ENCODE measurements at places on chromosomes 4 and X.
A peak's percentile ranks its signal among the peaks of the same experiment; 100 is the strongest.

- no peak for DNase-seq
Measured at GRCh38 chr4:40515037-40515397, 114.6 kb downstream of the RBM47 start.

DNA sequence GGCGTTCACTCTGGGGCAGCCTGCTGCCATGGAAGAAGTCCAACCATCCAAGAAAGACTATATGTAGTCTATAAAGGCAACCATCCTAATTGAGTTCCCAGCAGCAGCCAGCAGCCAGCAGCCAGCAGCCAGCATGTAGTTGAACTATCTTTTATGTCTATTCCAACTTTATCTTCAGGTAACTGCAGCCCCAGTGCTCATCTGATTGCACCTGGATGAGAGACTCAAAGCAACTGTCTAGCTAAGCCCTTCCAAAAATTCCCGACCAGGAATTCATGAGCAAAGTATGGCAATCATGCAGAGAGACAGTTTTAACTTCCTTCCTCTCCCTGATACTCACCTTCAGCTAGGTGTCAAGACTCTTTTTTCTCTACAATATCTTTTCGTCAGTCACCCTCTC lies 216.8 kb downstream of the ANTXR2 start:
- no peak for DNase-seq

GRCh38 chr4:453267-453666 lies 45.7 kb downstream of the ZNF721 start:
- DNase-seq: no peak

DNA sequence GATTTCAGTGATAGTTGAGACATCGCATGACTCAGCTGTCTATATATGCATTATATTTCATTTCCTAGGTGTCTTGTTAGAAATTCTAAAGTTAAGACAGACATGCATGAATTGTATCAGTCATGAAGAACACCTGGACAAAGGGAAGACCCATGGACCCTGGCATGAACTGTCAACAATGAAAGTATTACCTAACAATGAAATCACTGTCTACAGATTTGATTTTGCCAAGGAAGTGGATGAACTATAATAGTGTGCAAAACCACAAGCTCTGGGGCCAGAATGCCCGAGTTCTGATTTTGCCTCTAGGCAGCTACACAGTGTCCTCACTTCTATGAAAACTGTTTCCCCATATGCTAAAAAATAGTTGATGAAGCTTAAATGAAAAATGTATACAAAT lies 386.1 kb downstream of the NLGN4X start:
- no peak for DNase-seq

DNA sequence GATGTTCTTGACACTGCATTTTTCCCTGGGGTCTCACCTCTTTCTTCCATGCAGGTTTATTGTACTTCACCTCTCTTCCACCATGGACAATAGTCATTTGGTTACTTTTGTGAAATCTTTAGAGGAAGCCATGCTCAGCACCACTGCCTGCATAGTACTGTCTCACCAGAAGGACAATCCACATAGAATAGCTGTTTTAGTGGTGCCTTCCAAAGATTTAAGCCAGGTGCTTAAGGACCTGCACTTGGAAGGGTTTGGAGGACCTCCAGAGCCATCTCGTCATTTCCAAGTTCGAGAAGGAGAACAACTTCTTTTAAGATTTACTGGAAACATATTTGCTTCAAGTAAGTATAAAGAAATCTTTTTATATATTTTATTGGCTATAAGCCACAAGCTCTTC lies 26.7 kb downstream of the DTHD1 start:
- DNase-seq: no peak

- DNase-seq: no peak
Measured at GRCh38 chr4:53974561-53974960, 89.8 kb downstream of the CHIC2 start.

DNA sequence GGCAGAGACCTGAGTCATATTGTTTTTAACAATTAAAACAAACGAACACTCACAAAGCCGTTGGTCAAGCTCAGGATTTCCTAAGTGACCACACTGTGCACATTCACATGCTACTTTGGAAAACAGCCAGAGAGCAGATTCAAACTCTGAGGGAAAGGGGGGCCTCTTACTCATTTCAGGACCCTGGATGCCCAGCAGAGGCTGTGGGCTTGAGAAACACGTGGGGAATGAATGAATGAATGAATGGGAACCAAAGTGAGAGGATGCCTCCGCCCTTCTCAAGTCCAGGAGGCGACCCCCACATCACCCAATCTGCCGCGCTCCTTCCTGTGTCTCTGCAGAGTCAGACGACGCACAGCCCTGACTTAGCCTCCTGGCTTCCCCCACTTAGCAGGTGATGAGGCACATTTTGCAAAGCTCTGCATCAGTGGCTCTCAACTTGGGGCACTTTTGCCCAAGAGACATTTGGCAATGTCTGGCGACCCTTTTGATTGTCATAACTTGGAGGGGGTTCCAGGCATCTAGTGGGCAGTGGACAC lies 76.0 kb downstream of the ABLIM2 start:
- no peak for DNase-seq

DNA sequence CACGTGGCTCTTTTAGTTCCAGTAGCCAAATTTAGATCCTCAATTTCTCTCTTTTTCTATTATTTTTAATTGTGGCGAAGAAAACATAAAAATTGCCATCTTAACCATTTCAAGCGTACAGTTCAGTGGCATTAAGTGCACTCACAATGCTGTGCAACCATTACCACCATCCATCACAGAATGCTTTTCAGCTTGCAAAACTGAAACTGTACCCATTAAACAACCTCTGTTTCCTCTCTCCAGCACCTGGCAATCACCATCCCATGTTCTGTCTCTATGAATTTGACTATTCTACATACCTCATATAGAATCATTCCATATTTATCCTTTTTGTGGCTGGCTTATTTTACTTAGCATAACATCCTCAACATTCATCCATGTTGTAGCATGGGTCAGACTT lies 74.9 kb downstream of the METTL14 start:
- no peak for DNase-seq

DNA sequence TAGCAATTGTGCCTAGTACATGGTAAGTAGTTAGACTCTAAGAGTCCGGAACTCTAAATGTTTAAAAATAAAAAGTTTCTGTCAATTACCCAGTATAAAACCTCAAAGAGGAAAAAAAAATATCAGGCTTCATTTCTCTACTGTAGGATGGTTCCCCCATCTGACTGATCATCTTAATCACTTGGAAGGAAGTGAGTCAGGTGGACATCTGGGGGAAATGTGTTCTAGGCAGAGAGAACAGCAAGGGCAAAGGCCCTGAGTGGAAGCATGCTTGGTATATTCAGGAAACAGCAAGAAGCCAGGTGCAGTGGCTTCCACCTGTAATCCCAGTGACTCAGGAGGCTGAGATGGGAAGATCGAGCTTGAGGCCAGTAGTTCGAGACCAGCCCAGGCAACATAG lies 2.9 kb upstream of the EIF1AX start:
- no peak for DNase-seq

DNA sequence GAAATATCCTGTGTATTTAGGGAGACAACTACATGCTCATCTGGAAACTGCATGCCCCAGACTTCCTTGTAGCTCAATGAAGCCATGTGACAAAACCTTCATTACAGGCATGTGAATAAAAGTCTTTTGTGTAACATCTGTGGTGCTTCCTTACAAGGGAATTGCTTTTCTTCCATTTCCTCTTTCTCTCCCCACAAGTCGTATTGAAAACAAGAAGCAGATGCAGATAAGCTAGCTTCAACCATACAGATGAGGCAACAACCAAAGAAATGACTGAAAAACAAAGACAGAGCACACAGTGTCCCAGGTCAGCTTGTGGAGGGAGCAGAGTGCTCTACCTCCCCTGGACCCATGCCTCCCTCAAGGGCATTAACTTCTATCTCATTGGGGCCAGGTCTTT lies 115.8 kb upstream of the INPP4B start:
- DNase-seq: no peak

- DNase-seq: no peak
Measured at GRCh38 chrX:69104756-69105434, 60.4 kb downstream of the PJA1 start.

GRCh38 chr4:1413204-1413663 lies 7.0 kb upstream of the NKX1-1 start:
- DNase-seq: no peak

DNA sequence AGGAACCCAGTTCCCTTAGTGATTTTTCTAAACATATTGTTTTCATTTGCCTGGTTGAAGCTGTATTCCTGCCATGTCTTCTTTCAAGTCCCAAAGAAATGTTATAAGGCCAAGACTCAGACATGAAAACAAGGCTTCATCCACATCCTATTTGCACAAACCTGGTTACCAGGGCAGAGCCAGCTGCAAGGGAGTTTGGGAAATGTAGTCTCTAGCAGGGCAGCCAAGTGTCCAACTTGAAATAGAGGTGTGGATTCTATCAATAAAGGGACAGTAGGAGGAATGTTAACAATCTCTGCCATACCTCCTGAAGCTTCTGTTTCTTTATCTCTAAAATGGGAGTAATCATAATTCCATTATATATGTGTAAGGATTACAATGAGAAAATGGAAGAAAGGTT lies 56.6 kb downstream of the INTS12 start:
- no peak for DNase-seq

DNA sequence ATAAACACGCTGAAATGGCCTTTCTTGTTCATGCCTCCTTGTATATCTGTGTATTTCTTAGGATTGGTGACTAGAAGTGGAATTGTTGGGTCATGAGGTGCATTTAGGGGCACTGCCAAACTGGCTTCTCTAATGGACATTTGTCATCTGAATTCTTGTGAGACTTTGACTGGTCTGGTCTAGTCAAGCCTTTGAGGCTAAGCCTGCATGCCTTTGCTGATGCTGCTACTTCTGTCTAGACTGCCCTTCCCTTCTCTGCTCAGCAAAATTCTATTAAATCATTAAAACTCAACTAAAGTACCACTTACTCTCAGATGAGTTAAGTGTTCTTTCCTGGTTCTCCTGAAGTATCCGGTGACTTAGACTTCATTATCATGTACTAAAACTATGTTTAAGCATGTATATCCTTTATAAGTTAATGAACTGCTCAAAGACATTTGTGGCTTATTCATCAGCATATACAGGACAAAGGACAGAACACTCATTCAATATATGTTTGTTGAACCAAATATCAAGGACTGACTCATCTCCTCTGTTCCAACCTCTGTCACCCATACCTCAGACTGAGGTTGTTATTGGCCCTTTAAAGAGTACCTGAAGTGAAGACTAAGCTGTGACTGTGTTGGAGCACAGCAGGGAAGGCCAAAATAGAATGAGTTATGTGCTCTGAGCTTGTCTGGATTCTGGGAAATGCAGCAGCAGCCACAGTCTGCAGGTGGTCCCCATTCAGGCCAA lies 9.0 kb downstream of the TCEAL1 start:
- no peak for DNase-seq

- no peak for DNase-seq
Measured at GRCh38 chrX:134431894-134432293, 28.1 kb upstream of the HPRT1 start.

DNA sequence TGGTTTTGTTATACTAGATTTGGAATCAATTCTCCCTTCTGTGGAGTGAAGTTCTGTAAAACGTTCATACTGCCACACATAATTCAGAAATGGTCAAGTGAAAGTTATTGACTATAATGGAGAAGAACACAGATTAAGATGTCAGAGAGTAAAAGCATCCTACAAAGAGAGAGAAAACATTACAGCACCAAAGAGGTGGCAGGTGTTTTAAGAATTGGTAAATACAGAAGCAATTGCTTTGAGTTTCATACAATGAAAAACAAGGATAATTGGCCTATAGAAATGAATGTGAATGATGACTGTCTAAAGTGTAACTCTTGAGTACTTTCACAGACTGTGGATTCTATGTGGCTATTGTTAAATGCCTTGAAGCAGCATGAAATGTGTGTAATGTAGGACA lies 435.6 kb upstream of the SMIM31 start:
- DNase-seq: no peak

GRCh38 chrX:135086197-135086854 lies 34.0 kb downstream of the ETDB start:
- peak; percentile 29 for DNase-seq

DNA sequence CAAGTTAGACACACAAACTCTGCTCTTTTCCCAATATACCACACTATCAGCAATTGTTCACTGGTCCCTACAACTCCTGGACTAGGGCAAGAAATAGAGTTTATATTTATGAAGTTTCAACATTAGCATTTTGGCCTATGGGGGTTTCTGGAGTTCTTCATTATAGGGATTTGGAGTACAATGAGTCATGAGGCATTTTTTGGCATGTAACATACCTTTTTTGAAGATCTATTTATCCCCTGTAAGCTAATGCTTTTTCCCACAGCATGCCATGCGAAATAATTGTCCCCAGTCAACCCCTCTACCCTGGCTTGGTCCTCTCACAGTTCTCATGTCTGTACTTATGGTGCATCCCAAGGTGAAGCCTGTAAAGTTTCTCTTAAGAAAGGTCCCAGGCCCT lies 36.7 kb upstream of the EDA2R start:
- no peak for DNase-seq

DNA sequence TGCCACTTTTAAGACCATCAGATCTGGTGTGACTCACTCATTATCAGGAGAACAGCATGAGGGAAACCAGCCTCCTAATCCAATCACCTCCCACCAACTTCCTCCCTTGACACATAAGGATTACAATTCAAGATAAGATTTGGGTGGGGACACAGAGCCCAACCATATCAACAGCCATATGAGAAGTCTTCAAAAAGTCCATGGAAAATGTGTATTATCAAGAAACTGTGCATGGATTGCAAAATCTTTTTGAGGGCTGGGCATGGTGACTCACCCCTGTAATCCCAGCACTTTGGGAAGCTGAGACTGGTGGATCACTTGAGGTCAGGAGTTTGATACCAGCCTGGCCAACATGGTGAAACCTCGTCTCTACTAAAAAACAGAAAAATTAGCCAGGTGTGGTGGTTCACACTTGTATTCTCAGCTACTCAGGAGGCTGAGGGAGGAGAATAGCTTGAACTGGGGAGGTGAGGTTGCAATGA lies 17.8 kb upstream of the RPL39 start:
- no peak for DNase-seq

- no peak for DNase-seq
Measured at GRCh38 chrX:47574547-47575301, 7.5 kb upstream of the TIMP1 start.

DNA sequence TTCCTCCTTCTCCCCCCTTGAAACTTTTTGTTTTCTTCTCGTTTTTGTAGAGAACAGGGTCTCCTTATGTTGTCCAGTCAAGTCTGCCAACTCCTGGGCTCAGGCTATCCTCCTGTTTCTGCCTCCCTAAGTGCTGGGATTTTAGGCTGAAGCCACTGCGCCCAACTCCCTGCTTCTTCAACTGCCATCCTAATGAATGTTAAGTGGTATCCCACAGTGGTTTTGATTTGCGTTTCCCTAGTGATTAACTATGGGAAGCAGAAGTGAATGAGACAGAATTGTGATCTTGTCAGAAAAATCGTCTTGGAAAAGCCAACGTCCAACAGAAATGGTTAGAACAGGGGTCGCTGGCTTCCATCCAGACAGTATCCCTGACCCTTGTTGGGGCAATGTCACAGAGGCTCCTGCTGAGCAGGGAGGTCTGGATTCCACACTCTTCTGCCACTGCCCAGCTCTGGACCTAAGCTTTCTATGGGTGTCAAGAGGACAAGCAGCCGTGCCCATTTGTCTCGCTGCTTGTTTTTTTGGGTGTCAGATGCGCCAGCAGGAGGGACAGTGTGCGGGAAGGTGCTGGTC lies 869 bp upstream of the ADD1 start:
- DNase-seq: peak; percentile 1

GRCh38 chr4:112377171-112377570 lies 80.0 kb downstream of the ALPK1 start:
- no peak for DNase-seq

GRCh38 chr4:48103483-48104139 lies 30.4 kb downstream of the TXK start:
- DNase-seq: no peak

- DNase-seq: no peak
Measured at GRCh38 chr4:1002131-1002630, 9.0 kb upstream of the SLC26A1 start.

- DNase-seq: no peak
Measured at GRCh38 chrX:111460607-111461006, 48.6 kb upstream of the DCX start.

Measured in activated naive CD4-positive, alpha-beta T cell treated with Interleukin-2 at 50 U/mL for 16 hours (primary cell).